Naive thymus-derived CD4-positive, alpha-beta T cell (primary cell): ENCODE measurements at places on chromosomes 13 and 19. TPM values are rescaled to one million over a fixed set of nuclear protein-coding genes. Genes with fewer than 3 reads are reported as not detected.

MEDAG gene
- not detected for total RNA-seq

FBXW9 gene
- 4.3 TPM for total RNA-seq

SLITRK6 gene
- not detected for total RNA-seq

EID2 gene
- total RNA-seq: 16.1 TPM

LILRB2 gene
- not detected in 2 replicates for total RNA-seq

GRCh38 chr13:113802090-113802531 lies 43.1 kb downstream of the TMEM255B start:
- no peak for DNase-seq

DNA sequence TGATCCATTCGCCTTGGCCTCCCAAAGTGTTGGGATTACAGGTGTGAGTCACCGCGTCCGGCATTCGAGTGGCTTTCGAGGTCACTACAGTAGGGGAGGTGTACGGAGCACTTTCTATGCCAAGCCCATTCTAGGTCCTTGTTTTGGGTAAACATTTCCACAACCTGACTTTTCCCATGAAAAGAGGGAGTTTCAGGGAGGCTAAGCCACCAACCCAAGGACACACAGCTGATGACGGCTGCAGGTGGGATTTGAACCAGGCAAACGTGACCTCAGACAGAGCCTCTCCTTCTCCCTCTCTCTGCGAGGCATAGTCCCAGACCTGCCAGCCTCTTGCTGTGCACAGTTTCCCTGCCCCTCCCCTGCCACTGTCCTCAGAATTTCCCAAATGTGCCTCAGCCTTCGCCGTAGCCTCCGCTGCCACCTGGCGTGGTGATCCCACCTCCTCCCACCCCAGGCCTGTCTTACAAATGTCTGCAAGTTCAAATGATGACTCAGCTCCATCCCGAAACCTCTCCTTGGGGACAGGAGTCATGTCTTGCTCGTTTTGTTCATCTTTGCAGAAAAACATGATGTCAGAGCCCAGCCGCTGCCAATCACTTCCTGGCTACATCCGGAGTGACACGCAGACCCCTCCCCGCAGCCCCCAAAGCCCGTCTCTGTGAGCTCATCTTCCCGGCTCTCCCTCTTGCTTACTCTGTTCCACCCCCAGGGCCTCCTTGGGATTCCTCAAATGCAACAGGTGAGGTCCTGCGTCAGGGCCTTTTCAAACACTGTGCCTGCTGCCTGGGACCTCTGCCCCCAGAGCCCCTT lies 6.6 kb upstream of the GADD45B start:
- no peak for DNase-seq

DNA sequence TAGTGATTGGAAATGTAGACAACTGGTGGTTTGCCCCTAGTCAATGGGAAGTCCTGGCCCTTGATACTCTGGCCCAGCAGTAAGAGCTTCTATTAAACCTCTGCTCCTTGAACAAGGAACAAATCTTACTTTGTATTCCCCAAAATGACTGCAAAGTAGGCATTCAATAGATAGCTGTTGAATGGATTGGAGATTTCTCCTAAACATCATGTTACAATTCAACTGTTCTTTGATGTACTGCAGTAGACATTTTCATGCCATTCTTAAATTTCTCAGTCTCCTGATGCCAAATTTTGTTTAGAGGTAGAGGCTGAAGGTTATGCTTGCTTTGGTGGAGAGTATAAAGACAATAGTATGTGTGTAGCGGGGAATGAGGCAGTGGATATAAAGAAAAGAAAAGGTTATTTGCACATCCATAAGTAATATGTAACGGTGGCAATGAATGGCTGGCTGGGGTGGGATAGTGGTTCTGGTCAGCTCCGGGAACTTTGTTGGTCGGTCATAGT lies 12.8 kb downstream of the MIR17HG start:
- no peak for DNase-seq

DNA sequence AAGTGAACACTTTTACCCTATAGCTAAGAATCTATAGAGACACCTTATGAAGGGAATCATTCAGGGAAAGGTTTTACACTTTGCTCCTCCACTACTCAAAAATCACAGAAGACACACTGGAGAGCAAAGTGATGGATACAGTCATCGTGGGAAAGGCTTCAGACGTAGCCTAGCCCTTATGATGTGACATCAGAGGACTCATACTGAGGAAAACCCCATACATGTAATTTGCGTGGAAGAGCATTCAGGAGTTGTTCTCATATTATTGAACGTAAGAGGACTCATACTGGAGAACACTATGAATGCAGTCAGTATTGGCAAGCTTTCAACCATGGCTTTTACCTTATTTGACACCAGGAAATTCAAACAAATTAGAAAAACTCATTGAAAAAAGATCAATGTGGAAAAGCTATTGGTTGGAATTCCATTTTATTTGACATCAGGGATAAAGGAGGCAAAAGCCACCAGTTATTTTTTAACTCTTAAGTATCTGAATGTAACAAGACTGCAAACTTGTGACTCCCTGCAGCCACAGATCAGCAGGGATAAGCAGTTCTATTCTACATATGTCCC lies 16.1 kb upstream of the ZNF274 start:
- DNase-seq: no peak

DNA sequence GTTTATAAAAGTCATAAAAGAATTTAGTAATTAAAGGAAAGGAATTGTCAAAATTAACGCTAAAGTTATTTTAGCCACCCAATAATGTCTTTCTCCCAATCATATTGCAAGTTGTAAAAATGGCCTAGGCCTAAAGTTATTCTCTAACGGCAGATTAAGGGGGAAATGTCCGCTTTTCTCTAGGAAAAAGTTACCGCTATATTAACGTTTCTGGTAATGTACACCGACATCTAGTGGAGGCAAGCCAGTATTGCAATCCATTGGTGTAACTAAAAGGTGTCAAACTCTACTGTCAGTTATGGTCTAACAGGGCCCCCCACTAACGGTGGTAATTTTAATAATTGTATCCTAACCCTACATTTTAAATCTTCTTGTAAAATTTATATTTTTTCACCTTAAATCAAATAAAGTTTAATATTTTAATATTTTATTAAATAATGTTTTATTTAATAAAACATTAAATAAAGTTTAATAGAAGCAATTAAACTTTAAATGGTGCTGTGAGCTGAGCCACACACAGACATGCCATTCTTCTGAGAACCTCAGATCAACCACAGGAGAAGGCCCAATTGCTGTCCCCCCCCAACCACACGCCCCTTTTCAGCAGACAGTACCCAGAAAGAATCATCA lies 35.9 kb upstream of the ZSCAN5A start:
- DNase-seq: peak; percentile 48

DNA sequence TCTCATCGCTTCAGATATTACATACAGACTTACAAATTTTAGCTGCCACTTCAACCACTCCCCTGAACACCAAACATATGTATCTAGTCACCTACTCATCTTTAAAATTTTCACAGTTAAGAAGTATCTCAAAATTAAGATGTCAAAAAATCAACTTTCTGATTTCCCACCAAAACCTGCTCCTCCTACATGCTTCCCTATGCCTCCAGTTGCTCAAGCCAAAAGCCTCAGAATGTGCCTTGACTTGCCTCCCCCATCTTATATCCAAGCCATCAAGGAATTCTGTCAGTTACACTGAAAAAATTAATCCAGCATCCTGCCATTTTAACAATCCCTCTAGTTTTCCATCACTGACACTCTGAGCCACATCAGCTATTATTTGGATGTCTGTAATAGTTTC lies 85.0 kb downstream of the SPRY2 start:
- no peak for DNase-seq

DNA sequence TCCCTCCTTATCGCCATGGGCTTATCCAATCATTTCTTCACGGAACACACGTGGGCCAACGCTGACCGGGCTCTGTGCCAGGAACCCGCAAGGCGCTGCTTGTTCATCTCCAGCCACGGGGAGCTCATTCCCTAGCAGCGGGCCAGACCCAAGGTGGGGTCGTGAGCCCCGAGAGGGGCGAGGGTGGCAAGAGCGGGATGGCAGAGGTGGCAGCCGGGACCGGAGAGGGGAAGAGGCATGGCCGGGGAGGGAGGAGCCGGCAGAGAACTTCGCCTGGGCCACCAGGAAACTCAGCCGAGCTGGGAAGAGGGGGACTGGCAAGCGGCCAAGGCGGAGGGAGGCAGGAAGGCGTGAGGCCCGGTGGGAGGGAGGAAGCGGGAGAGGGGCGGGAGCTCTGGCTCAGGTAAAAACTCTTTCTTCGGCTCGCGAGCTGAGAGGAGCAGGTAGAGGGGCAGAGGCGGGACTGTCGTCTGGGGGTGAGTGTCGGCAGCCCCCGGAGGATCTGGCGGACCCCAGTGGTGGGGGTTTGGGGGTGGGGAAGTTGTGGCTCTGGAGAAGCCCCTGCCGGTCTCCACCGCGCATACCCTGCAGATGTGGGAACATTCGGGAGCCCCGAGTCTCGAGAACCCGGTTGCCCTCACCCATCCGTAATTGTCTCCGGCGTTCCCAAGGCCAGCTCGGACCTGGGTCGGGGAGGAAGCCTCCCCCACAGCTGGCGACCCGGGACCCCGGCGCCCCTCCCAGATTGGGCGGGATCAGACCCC lies at the start of gene B3GNT3:
B3GNT3 (plus strand) TSS at position 408 of the 764 bp plus-strand sequence. CDS start 12,670 bp downstream, outside the sequence.
- no peak for DNase-seq
